ENCODE measurements at places on chromosomes 11 and 22.

DNA sequence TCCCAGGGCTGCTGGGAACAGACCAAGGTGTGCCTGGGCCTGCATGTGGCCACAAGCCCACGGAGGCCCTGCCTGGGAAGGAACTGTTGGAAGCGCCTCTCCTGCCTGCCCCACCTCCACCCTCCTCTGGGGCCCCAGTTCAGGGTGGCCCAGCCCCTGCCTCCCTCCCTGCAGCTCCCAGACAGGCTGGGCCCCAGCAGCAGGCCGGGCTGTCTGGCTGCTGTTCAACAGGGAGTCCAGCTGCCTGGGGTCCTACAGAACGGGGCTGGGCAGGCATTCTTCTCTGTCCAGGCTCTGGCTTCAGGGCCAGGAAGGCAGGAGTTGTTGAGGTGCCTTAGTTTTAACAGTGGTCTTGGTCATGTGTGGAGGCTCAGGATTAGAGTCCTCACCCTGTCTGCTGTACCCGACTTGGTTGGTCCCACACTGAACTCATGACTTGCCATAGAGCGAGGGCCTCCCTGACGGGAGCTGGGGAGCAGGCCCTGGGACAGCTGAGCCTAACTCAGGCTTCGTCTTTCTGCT, 11.8 kb downstream of the PRDM11 start:
- DNase-seq, result no peak

DNA sequence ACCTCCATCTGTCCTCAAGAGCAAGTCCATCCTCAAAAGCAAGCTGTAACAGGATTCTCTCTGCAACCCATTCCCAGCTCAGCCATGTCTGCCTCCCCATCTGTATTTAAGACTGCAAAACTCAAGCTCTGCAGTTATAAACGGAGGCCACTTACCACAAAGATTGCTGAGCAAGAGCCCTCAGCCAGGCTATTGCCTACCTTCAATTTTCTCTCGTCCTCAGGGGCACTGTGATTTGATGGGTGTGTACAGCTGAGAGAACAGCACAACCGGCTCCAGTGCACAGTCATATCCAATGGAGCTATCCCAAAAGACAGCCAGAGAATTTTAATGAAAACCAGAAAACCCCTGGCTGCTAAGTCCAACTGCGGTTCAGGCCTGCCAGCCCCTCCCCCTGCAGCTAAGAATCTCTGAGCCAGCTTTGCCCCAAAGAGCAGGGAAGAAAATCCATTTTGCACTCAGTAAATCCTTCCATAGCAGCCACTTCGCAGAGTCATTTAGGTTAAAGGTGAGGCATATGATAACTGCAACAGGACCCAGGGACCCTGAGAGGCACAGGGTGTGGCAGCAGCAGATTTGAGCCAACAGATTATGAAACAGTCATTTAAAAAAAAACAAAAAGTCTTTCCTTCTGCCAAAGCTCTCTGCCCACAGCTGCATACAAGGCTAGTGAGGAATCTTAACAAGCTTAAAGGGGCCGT, 37.6 kb downstream of the RAB30 start:
- DNase-seq, result no peak

GRCh38 chr11:33773404-33773986, 825 bp downstream of the FBXO3 start:
- no peak for DNase-seq

DNA sequence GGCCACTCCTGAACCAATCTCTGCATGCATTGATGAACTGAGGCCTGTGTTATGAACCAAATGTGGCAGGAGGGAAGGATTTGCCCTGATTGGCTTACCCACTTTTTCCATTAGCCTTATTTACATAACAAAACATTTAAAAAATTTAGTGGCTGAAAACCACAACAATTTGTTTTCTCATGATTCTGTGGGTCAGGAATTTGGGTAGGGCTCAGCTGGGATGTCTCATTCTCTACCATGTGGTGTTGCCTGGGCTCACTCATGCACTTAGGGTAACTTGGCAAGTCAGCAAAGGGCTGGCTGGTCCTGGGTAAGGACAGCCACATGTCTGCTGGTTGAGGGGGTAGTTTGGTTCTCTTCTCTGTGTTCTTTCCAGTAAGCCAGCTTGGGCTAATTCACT, 35.1 kb upstream of the CYP2R1 start:
- DNase-seq, result no peak

DNA sequence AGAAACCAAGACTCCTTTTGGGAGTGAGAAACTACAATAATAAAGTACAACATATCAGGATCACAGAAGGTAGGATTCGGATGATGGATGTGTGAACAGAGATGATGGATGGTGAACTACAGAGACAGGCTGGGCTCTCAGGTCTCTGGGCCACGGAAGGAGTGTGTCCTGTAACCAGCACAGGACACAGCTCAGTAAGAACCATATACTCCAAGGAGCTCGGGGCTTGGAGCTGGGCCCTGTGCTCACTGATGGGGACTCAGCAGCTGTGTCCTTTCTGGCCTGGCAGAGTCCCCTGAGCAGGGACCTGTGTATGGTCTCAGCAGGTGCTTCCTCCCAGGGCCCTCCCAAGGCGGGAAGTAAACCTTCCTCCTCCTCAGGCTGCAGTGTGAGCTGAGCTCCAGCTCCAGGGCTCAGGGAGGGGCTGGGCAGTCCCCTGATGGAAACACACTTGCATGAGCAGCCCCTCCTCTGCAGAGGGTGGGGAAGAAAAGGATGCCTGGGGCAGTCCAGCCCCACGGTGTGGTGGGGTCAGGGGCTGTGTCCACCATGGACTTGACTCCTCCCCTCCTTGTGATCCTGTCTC, 39.8 kb upstream of the TOP3B start:
- no peak for DNase-seq

DNA sequence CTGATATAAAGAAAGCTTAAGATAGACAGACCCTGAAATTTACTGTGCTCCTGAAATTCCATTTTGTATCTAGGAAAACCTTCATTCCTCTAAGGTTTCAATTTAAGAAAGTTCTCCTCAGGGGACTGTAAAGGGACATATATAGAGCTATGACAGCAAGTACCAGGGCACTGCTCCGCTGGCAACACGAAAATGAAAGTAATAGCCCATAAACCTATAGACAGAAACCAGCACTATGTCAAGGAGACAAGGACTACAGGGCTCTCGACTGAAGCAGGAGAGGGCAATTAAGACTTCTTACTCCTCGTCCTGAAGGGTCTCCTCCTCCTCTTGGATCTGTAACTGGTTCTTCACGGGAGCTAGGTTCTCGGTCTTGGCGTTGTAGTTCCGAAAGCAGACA, 6.9 kb downstream of the FEZ1 start:
- no peak for DNase-seq

DNA sequence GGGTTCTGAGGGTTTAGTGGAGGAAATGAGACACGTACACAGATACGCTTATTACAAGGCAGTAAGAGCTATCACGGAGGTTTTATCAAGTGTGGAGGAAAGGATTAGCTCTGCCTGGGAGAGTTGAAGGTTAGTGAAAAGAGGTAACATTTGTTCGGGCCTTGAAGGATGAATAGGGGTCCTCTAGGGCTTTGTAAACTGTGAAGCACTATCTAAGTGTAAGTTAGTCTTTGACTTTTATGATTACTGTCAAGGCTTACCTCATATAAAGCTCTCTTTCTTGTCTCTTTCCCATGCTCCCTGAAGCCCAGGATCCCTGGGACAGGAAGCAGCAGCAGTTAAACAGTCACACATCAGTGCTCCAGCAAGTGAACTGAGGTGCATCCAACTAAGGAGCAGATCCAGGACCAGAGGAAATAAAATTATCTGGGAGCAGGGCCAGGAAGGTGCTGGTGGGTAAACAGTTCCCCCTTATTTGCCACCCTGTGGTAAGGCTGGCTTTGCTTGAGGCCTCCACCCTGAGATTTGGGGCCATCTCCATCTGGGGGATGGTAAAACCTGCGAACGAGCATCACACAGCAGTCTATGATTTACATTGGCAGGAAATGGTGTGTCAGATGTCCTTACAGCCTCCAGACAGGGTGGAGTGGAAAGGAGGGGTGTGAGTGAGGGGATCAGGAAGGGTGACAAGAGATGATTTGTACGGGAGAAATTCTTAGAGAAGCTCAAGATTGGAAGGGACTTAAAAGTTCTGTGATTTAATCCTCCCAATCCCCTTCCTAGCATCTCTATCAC, 27.2 kb downstream of the GVQW3 start:
- no peak for DNase-seq

DNA sequence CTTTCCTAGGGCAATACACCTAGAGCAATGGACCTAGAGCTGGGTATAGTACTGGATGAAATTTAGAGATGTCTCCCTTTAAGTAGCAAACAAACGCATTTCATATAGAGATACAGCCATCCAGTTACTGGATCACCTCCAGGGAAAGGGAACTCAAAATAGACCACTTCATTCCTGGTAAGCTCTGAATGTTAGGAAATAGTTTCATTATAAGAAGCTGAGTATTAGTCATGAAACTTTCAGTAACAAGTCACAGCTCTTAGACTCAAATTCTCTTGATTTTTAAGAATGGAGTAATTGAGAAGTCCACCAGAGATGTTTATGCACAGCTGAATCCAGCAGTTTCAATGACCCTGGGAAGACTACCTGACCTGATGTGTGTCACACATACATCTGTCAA, 221.9 kb downstream of the FAM76B start:
- no peak for DNase-seq

GRCh38 chr11:70667767-70668166, 269.4 kb downstream of the CTTN start:
- DNase-seq, result no peak

- no peak for DNase-seq
These were observed at the start of gene RANBP1 for GRCh38 chr22:20115691-20116375. RANBP1 (plus strand) TSS chr22:20116104; CDS start chr22:20116185, 81 bp downstream.

DNA sequence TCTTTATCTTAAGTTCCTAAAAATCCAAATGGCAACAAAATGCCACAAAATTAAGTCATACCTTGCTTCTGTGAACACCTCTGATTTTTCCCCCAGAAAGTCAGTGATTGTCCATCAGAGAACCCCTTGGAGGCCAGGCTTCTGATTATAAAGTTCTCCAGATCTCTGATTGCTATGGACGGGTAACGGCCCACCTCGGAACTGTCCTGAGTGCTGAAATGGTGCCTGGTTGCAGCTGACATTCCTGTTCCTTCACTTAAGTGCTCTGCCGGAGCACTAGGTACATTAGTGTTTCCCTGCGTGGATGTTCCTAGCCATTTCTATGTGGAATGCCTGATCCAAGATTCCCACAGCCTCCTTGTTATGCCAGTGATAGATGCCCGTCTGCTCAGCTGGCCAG, 85.0 kb downstream of the CHST1 start:
- DNase-seq, result no peak

DNA sequence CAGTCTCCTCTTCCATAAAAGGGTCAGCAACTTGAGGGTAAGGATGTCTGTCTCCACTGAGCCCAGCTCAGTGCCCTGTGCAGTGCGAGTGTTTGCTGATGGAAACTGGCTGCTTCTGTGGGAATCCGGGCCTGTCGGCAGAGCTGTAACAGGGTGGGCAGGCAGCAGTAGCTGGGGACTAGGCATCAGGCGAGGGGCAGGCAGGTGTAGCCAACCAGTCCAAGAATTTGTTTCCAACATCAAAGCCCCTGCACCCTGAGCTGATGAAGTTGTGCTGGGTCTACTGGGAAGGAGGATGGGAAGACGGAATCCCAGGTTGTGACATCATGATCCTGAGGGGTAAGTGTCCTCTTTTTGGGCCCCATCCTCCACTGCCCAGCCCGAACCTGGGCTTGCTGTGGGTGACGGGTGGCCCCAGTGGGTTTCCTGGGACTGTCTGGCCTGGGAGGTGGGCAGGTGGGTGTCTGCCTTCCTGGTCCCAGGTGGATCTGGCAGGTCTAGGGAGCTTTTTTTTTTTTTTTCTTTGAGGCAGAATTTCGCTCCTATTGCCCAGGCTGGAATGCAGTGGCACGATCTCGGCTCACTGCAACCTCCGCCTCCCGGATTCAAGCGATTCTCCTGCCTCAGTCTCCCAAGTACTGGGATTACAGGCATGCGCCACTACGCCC, 11.0 kb downstream of the SLC29A2 start:
- no peak for DNase-seq

DNA sequence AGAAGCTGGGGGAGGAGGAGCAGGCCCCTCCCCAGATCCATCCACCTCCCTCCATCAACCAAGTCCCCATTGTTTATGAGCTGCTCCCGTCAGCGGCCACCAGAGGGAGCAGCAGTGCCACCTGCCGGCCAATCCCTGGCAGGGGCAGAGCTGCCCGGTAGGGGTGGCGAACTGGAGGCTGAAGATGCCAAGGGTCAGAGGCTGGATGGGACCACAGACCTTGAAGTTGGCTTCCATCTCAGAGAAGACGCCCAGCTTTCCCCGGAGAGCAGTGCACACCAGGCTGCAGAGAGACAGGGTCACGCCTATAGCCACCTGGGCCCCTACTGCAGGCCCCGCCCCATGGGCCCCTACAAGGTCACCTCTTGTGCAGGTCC, 3.6 kb downstream of the FIBP start:
- DNase-seq, result no peak

DNA sequence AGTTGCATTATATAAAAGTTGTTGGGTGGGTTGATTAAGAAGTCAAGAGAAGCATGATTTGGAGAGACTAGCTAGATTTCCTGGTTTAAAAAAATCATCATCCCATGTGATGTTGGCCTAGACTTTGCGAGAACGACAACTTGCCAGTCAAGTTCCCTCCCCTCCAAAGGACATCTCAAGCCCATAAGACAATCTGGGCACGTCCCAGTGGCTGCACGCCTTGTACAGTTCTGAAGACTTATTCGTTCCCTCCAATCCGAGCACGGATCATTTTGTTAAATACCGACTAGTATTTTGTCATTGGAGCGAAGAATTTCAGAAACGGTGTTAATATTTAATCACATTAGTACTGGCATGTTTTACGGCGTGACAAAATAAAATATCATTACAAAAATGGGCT, 8.0 kb downstream of the MN1 start:
- no peak for DNase-seq

- DNase-seq, result no peak
These were observed 100.5 kb downstream of the DSCAML1 start for GRCh38 chr11:117696540-117696939.

- no peak for DNase-seq
These were observed 42.0 kb downstream of the SGSM3 start for GRCh38 chr22:40412441-40412840.

- DNase-seq, result no peak
These were observed 77.8 kb upstream of the DDI1 start for GRCh38 chr11:103958475-103959215.

- no peak for DNase-seq
These were observed 1.5 kb downstream of the MIOX start for GRCh38 chr22:50488006-50488677.

DNA sequence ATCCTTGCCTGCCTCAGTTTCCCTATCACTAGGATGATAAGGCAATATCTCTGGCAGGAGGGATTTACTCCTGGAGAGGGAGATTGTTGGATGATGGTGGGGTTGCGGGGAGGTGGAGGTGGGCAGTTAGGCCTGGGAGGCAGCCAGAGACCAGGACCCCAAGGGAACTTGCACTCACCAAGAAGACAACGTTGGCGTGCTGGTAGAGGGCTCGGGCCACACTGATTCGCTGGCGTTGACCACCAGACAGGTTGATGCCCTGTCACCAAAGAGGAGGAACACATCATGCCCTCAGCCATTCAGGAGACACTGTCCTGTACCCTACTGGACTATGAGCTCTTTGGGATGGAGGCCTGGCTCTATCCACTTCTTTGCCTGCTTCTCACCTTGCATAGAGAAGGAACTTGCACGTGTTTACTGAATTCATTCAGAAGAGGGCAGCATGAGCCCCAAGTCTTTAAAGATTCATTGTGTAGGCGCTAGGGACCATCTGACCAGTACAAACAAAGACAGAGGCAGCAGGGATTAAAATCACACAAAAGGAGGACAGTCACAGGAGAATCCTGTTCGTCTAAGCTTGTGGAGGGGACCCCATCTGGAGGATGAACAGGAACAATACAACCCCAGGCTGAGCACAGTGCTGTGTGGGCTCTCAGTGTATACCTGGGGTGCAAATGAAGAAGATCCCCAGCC, 24.2 kb upstream of the KCNJ11 start:
- DNase-seq, result no peak

- DNase-seq, result peak; percentile 86
These were observed 150.9 kb upstream of the TTC12 start for GRCh38 chr11:113163291-113164030.

Data from vagina (tissue), 2 donors.